ENCODE measurements at places on chromosomes 6 and 20.

- DNase-seq: no peak
Observed at GRCh38 chr6:167965592-167966539, 31.6 kb upstream of the KIF25 start.

GRCh38 chr20:40467067-40467466 is 222.0 kb downstream of the MAFB start:
- DNase-seq: no peak

GRCh38 chr20:50471231-50471630 is 39.0 kb upstream of the PTPN1 start:
- no peak for DNase-seq

DNA sequence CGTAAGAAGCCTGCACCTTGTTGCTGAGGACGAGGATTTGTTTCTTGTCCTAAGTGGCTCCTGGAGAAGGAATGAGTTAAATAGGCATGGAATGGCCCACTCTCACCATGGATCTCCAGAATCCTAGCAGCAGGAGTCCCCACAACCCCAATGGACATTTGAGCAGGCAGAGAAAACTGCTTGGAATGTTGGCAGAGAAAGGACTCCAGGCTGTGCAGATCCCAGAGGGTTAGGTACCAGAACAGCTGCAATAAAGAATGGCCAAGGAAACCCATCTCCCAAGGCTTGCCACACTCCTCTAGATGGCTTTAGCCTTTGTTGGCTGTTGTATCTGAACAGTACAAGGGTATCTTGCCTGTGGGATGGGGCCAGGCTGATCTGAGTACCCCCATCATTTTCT is 1415.7 kb upstream of the ADGRB3 start:
- no peak for DNase-seq

GRCh38 chr6:50734488-50734887 is 21.2 kb downstream of the TFAP2D start:
- DNase-seq: no peak

GRCh38 chr6:56366141-56366852 is 118.9 kb upstream of the COL21A1 start:
- DNase-seq: no peak

DNA sequence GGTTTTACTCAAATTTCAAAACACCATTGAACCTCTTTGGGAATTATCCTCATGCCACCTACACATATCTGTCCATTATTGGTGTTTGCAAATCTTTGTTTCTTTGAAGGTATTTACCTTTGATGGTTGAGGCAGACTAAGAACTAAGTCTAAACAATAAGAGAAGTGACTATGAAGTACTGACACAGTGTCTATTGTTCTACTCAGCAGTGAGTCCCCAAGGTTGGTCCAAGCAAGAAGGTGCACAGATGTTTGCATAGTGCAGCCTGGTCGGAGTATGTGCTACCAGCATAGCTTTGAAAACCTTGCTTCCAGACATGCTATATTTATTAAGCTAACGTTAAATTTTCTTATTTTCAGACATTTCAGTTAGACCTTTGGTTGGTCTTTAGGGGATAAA is 19.5 kb downstream of the LRRC1 start:
- no peak for DNase-seq

- no peak for DNase-seq
Observed at GRCh38 chr6:116467096-116467495, 5.9 kb downstream of the CALHM6 start.

- no peak for DNase-seq
Observed at GRCh38 chr6:79374308-79374707, 139.8 kb upstream of the HMGN3 start.

DNA sequence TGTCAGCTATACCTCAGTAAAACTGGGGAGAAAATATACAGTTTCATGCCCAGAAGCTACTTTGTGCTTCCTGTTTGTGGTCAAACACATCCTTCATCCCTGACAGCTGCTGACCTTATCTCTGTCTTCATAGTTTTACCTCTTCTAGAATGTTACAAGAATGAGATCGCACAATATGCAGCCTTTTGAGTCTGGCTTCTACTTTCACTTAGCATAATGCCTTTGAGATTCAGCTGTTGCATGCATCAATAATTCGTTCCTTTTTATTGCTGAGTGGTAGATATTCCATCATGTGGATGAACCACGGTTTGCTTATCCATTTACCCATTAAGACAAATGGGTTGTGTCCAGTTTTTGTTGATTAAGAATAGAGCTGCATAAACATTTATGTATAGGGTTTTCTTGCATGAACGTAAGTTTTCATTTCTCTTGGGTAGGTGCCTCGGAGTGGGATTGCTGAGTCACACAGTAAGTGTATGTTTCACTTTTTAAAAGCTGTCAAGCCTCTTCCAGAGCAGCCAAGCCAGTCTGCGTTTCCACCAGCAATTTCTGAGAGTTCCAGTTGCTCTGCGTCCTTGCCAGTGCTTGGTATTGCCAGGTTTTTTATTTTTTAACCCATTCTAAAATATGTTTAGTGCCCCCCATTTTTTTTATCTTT is 86.6 kb upstream of the PAX1 start:
- DNase-seq: no peak

- peak; percentile 4 for DNase-seq
Observed at GRCh38 chr20:38649275-38649891, 47.8 kb downstream of the ARHGAP40 start.

DNA sequence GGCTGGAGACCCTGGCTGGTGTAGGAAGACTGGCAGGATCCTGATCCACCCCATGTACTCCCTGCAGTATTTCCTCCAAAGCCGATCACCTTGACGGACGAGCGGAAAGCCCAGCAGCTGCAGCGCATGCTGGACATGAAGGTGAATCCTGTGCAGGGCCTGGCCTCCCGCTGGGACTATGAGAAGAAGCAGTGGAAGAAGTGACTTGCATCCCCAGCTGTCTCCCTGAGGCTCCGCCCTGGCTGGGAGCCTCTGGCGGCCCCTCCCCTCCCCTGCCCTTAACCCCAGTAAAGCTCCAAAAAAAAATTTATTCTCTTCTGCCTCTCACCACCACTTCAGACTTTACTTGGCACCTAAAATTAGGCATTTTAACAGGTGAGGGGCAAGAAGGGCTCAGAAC is 7.0 kb downstream of the COX4I2 start:
- DNase-seq: no peak

DNA sequence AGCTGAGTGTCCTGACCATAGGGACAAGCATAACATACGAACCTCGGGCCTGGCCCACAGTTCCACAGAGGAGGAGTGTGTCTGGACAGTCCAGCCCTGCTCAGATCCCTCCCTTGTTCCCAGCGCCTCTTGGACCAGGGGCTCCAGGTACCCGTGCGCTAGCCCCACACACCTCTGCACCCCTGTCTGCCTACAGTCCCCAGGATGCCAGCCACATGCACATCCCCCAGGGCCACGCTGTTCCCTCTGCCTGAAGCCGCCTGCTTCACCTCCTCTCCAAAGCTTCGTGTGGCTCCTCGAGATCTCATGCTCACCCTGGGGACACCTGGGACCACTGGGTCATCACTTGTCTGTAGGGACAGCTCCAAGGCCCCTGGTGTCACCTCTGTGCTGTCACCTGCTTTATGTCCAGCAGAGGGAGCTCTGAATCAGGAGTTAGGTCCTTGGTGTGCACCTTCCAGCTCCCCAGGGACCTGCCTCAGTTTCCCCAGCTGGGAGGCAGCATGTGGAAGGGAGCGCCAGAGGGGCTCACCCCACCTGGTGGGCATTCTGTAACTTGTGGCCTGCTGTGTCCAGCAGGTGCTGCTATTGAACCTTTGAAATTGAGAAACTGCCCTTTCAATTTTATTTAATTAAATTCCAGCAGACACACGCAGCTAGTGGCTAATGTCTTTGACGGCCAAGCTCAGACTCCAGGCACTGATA is 7.3 kb upstream of the YTHDF1 start:
- DNase-seq: peak; percentile 26

- no peak for DNase-seq
Observed at GRCh38 chr6:41289815-41290214, 3.3 kb upstream of the TREM1 start.

- no peak for DNase-seq
Observed at GRCh38 chr20:37353285-37353849, 7.4 kb downstream of the SRC start.

GRCh38 chr6:170091000-170091638 is 199.8 kb downstream of the DLL1 start:
- no peak for DNase-seq

DNA sequence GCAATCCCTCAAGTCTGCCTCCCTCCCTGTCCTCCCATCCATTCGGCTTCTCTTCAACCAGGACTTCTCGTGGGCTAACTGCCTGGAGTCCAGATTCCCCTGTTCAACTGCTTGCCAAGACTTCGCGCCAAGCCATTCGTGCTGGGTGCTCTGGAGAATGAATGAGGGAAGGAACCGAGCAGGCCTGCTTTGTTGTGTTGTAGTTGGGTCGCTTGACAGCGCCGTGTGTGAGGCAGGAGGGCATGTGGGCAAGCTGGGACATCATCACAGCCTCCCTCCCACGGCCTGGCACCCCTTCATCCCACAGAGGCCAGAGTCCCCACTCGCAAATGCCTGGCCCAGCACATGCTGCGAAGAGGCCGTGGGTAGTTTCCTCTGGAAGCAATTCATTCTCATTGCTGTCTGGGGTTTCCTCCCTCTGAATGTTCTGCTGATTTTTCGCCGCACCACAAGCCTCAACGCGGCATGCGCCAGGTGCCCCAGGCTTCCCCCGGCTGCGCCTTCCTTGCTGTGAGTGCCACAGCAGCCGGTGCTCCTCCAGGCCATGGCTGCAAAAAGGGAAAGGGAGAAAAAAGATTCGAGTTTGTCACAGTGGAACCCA is 336.0 kb downstream of the QKI start:
- DNase-seq: no peak

GRCh38 chr6:56499095-56499494 is 143.6 kb downstream of the DST start:
- no peak for DNase-seq

- no peak for DNase-seq
Observed at GRCh38 chr20:61692479-61692878, 373.2 kb downstream of the TAF4 start.

DNA sequence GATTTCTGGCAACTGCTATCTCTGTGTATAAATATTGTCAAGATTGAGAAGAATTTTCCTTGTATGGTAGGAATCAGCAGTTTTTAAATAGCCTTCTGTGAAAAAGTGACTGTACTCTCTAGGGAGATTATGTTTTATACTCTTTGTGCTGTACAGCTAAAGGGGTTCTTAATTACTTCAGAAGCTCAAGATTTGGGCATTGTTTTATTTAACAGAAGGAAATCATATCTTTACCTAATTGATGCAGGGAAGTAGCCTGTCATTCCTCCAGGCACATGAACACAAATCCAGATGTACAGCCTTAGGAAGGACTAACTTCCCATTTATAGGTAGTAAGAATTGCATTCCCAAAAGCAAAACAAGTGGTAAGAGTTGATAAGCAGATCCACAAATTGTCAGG is 1.3 kb downstream of the CALHM5 start:
- no peak for DNase-seq

DNA sequence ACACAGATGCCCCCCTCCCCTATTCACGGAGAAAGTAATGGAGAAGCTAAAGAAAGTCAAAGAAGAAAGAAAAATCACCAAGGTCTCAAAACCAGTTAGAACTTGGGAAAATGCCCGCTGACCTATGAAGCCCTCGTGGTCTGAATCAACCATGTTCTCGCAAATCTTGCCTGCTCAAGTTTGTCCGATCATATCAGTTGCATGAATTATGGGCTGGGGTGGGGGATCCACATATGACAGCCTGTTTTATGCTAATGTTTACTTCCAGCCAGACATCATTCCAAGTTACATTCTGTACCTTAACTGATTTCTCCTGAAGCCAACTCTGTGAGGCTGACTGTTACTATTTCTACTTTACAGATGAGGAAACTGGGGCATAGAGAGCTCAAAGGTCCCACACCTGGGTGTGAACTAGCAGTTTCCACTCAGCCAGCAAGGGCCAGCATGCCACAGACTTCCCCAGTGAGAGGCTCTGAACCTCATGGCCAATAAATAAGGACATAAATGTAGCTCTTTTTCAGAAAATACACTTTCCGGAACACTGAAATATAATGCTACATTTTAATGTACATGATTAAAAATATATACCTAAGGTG is 2.1 kb downstream of the RNASET2 start:
- DNase-seq: no peak

DNA sequence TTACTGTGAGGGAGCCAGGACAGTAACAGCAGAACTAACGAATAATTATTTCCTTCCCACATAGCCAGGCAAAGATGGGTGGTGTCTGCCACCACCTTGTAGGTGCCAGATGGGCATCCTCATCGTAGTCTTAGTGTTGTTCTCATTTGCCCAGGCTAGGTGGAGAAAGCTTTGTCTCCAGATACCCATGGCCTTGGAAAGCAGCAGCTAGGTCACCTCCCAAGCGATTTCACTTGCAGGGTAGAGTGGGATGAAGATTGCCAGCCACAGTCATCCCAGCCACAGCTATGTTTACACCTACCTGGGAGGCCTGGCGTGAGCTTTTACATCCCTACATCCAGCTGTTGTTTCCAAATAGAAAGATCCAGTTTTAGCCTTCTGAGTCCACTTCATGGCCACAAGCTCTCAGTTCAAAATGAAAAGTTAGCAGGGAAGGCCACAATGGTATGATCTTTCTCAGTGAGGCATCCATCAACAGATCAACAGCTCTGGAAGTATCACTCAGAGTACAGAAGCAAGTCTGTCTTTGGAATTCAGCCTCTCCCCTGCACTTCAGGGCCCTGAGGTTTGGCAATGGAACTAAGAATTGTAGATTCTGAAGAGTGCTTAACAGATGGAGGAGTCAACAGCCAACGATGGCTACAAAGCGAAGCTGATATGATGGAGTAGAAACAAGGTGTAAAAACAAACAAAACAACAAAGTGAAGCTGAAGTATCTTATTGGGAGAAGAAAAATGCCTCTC is 11.0 kb upstream of the SNRPC start:
- no peak for DNase-seq

- DNase-seq: no peak
Observed at GRCh38 chr6:36908747-36909146, 23.0 kb downstream of the C6orf89 start.

- no peak for DNase-seq
Observed at GRCh38 chr20:50744143-50744792, 12.9 kb downstream of the PARD6B start.

DNA sequence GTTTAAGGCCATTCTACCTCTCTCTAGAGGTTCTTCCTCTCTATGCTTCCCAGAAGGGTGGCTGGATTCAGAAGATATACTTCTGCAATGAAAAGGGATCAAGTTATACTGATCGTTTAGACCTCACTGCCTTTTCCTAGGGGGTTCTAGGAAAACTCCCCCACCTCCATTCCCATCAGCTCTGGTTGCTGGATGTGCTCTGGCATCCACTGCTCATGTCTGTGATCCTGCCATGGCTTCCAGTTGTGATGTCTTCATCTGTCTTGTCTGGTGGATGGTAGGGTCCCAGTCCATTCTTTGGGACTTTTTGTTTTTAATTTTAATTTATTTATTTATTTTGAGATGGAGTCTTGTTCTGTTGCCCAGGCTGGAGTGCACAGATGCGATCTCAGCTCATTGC is 118.4 kb downstream of the BTBD3 start:
- no peak for DNase-seq

DNA sequence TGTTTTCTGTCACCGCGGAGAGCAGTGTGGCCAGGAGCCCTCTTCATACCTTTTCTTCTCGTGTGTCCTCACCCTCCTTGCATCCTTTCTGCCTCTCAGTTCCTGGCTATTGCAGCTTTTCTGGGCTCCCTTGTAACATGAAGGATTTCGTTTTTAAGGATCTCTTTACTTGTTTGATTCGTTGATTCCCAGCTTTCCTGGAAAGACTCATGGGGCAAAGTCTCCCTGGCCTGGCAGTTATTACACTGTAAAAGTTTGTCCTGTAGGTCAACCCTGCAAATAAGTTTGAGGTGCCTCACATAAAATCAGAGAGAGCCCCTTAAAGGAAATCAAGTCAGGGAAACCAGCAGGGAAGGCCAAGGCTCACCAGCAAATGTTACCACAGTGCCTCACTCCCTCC is 70.1 kb downstream of the ISM1 start:
- no peak for DNase-seq

Measured in AML-193 (cell line).